ENCODE measurements at places on chromosomes 3 and 15.

- peak; percentile 80 for DNase-seq
Observed at GRCh38 chr3:156151824-156152428, 31.5 kb downstream of the KCNAB1 start.

GRCh38 chr3:95212117-95212516 is 1149.3 kb downstream of the NSUN3 start:
- DNase-seq = no peak

DNA sequence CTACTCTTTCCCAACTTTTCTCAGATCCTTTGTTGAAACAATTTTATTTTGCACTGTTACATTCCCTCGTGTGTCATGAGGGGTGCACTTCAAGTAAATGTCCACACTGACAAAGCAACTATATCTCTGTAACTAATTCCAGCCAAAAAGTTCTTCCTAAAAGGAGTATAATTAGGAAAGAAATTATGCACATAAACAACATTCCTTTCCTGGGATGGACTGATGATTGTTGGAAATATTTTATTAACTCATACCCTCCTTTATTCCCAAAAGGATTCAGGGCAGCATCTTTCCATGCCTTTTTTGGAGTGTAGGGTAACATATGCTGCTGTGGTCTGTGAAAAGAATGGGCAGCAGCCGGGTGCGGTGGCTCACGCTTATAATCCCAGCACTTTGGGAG is 426.1 kb upstream of the THBS1 start:
- no peak for DNase-seq

DNA sequence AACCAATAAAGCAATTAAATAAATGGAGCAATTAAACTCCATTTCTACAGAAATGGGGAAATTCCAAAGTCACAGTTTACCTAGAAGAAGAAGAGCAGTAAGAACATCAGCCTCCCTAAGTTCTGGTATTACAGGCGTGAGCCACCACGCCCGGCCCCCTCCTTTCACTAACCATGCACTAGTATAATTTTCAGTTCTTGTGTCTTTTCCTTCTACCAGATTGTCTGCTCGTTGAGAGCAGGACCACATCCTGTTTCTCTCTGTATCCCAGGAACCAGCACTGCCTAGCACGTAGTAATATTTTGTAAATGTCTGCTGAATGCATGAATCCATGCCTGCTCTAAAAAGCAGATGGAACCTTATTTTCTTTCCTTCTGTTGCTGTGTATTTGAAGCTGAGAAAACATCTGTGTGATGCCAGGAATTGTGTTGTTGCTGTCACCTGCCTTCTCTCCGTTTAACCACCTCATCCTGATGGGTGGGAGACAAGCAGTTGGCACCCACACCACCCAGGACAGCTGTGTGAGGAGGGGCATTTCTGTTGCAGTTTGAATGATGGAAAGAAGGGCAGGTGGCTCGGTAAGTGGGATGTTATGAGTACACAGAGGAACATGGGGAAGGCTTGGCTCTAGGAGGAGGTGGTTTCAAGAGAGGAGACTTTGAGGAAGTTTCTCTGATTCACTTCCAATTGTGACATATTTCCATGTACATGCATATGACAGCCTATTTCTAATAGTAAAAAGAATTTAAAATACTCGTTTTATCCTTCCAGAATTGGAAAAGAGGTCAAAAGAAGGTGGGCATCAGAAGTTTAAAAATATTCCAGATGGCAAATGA is 30.1 kb downstream of the PXYLP1 start:
- no peak for DNase-seq

Measured in HAP-1 (cell line).